ENCODE measurements at places on chromosomes 2 and 18.
A peak's percentile ranks its signal among the peaks of the same experiment; 100 is the strongest.

DNA sequence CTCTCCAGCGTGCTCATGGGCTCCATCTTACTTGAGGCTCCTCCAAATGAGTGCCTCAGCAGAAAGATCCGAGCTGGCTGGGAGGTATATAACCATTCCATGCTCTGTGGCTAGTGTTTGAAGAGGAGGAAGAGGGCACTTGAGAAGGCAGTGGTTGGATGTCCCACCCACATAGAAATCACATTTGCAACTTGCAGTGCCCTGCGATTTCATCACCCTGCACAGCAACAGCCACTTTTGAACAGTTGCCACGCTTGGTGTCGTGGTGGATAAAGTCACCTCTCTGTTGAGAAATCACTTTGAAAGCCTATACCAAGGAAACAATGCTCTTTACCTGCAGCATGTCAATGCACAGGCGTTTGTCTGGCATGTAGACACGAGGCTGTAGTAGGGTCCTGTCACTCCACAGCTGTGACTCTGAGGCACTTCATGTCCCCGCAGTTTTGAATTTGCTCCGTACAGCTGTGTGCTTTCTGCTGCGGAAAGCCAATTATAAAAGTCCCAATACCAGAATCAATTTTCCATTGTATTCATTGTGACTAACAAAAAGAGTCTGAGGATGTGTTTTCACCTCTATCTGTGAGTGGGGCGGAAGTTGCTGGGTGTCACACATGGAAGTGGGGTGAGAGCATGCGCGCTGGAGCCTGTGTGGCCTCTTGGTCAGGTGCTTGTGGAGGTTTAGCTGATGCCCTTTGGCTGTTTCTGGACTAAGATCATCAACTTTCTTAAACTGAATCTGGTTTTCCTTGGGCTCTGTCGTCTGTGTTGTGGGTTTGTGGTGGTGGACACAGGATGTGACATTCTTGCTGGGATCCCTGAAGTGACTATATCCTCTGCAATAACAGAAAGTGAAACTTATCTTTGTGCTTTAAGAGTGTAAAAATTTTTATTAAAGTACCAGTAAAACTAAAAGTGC is 2.8 kb downstream of the CNDP2 start:
- peak; percentile 79 for DNase-seq

DNA sequence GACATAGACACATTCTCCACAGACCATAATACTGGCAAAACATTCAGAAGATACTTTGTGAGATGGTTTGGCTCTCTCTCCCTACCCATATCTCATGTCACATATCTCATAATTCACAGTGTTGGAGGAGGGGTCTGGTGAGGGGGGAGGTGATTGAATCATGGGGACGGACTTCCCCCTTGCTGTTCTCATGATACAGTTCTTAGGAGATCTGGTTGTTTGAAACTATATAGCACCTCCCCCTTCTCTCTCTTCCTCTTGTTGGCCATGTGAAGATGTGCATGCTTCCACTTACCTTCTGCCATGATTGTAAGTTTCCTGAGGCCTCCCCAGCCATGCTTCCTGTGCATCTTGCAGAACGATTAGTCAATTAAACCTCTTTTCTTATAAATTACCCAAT is 61.1 kb downstream of the HK2 start:
- DNase-seq: no peak

- DNase-seq: no peak
These were observed at the start of gene HOXD8 for GRCh38 chr2:176128982-176129796. HOXD8 (plus strand) TSS chr2:176129705; CDS start chr2:176130367, 662 bp downstream.

GRCh38 chr2:88198308-88198707 is 28.2 kb downstream of the THNSL2 start:
- DNase-seq: no peak

GRCh38 chr2:176380341-176380740 is 111.1 kb downstream of the MTX2 start:
- DNase-seq: no peak

DNA sequence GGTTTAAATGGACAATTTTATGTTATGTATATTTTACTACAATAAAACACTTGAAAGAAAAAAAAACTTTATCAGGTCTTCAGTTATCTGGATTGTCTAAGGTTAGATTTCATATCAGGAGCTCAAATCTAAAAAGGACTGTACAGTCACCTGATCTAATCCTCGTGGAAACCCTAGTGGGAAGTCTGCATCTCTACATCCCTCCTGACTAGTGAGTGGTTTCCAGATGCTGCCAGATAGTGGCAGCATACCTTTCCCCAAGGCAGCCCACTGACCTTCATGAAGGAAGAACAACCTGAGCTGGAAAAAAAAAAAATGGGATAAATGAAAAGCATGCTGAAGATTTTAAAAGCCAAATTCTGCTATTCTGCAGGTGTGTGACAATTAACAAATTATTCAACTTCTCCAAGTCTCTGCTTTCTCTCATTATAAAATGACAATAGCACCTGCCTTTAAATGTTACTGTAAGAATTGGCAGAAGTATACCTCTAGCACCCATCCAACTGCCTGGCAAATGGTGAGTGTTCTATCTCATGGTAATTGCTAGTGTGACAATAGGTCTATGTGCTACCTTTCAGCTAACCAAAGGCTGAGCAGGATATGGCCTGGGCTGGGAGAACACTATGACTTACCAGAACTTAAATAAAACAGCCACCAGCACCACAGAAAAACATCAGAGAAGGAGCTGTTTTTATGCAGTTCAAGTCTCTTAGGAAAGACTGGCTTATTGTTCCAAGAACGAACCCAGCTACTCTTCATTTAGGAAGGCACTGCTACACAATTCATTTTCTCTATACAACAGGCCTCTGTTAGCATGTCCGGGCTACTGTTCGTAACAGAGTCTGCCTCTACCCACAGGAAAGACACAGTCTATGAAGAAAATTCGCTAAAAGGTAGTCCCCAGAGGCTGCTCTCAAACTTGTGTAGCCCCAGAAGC is 8.6 kb downstream of the CLASP1 start:
- no peak for DNase-seq
